ENCODE measurements at places on chromosomes 3 and 15. TPM values are rescaled to one million over a fixed set of nuclear protein-coding genes. Genes with fewer than 3 reads are reported as not detected.

The CHRM5 gene
- not detected for total RNA-seq

The POPDC2 gene
- total RNA-seq: 214 TPM

The TRPM1 gene
- total RNA-seq: not detected

The TMOD2 gene
- total RNA-seq: 2.7 TPM

The MITF gene
- 57.3 TPM for total RNA-seq

The NR2E3 gene
- 0.09 TPM for total RNA-seq

GRCh38 chr3:99868311-99868646 is 50.6 kb downstream of the CMSS1 start:
- no peaks in the 10 kb centered on the region for H3K36me3 ChIP-seq
- no peak overlapping the region for H3K4me3 ChIP-seq
- H3K27me3 ChIP-seq: no peaks in the 10 kb centered on the region
- no peak for DNase-seq
- H3K4me1 ChIP-seq: no peaks in the 10 kb centered on the region

- H3K4me3 ChIP-seq: no peak overlapping the region
- H3K36me3 ChIP-seq: no peaks in the 10 kb centered on the region
- no peaks in the 10 kb centered on the region for H3K27me3 ChIP-seq
Measured at GRCh38 chr3:156050918-156051317, 69.5 kb upstream of the KCNAB1 start.

- DNase-seq: peak; percentile 97
- no peak within 1 kb of the TSS for H3K27ac ChIP-seq
Measured at GRCh38 chr3:51706788-51707731, at the start of gene GRM2. Gene GRM2 (plus strand): TSS chr3:51707068. CDS start chr3:51708984, 1,916 bp downstream.

- H3K27ac ChIP-seq: no peak overlapping the region
- no peaks in the 10 kb centered on the region for H3K36me3 ChIP-seq
- H3K4me1 ChIP-seq: peaks cover 3% of the 10 kb centered on the region
- peak; percentile 70 for DNase-seq
- no peak overlapping the region for H3K4me3 ChIP-seq
Measured at GRCh38 chr15:69125236-69125635, 35.2 kb upstream of the GLCE start.

GRCh38 chr3:66280304-66280703 is 59.5 kb downstream of the SLC25A26 start:
- H3K27me3 ChIP-seq: peaks cover 5% of the 10 kb centered on the region
- no peak for DNase-seq
- H3K4me1 ChIP-seq: peaks cover 7% of the 10 kb centered on the region
- no peaks in the 10 kb centered on the region for H3K36me3 ChIP-seq

GRCh38 chr15:74203914-74204431 is 1.4 kb upstream of the STRA6 start:
- H3K4me1 ChIP-seq: peaks cover 39% of the 10 kb centered on the region
- H3K36me3 ChIP-seq: no peaks in the 10 kb centered on the region
- DNase-seq: no peak
- H3K27me3 ChIP-seq: no peaks in the 10 kb centered on the region
- no peak overlapping the region for H3K4me3 ChIP-seq
- no peak overlapping the region for H3K27ac ChIP-seq

GRCh38 chr15:68365140-68365745 is 66.7 kb downstream of the ITGA11 start:
- no peak overlapping the region for H3K4me3 ChIP-seq
- H3K27me3 ChIP-seq: no peaks in the 10 kb centered on the region
- H3K27ac ChIP-seq: no peak overlapping the region
- DNase-seq: peak; percentile 61

DNA sequence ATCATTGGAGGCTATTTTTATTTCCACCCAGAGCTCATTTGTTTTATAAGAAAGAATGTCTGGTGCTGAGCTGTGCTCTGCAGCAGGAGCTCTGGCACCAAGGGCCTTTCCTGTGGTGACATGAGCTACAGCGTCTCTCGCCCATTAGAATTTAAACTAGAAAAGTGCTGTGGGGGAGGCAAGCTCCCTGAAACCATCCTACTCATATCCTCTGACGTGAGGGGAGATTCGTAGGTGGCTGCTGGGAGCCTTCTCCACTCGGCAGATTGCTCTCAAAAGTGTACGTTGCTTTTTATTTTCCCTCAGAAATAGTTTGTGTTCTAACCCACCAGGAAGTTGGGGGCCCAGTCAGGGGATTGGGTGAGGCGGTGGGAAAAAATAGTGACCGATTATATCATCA is 76.3 kb upstream of the ARHGEF3 start:
- no peak overlapping the region for H3K4me3 ChIP-seq
- H3K27me3 ChIP-seq: no peaks in the 10 kb centered on the region
- DNase-seq: peak; percentile 4
- H3K36me3 ChIP-seq: no peaks in the 10 kb centered on the region
- H3K27ac ChIP-seq: no peak overlapping the region
- peaks cover 5% of the 10 kb centered on the region for H3K4me1 ChIP-seq

DNA sequence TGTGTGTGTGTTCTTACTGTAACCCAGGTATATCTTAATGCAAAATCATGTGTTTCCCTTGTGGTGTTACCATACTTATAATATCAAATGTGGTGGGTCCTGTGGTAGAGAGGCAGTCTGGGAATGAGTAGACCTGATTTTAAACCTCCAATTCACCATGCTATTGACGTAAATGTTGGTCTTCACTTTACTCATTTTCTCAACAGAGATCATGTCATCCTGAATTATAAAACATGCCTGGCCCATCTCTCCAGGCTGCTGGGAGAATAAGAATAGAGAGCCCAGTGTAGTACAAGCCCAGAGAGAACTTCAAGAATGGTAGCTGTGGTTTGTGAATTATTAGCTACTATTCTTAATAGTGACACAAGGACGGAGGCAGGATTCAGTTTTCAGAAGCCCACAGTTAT is 88.1 kb downstream of the MBNL1 start:
- no peaks in the 10 kb centered on the region for H3K27me3 ChIP-seq
- DNase-seq: no peak
- H3K27ac ChIP-seq: no peak overlapping the region
- no peak overlapping the region for H3K4me3 ChIP-seq

GRCh38 chr3:116607205-116607604 is 102.4 kb upstream of the TUSC7 start:
- no peak overlapping the region for H3K27ac ChIP-seq
- no peaks in the 10 kb centered on the region for H3K4me1 ChIP-seq
- H3K36me3 ChIP-seq: no peaks in the 10 kb centered on the region

- peaks cover 5% of the 10 kb centered on the region for H3K36me3 ChIP-seq
- no peak overlapping the region for H3K4me3 ChIP-seq
- peaks cover 37% of the 10 kb centered on the region for H3K4me1 ChIP-seq
- peak overlapping the region; percentile 70 for H3K27ac ChIP-seq
- H3K27me3 ChIP-seq: no peaks in the 10 kb centered on the region
Measured at GRCh38 chr3:141411251-141411771, 43.0 kb downstream of the ZBTB38 start.

- no peaks in the 10 kb centered on the region for H3K4me1 ChIP-seq
- H3K36me3 ChIP-seq: no peaks in the 10 kb centered on the region
- H3K27ac ChIP-seq: no peak overlapping the region
- H3K27me3 ChIP-seq: no peaks in the 10 kb centered on the region
Measured at GRCh38 chr15:91553196-91553854, 300.2 kb upstream of the SLCO3A1 start.

GRCh38 chr15:42736793-42737528 is at the start of gene CDAN1:
Gene CDAN1 (minus strand): TSS chr15:42737128. CDS start chr15:42737102, 26 bp downstream.
- peak; percentile 90 for DNase-seq
- H3K4me1 ChIP-seq: no peaks in the 10 kb centered on the region
- H3K27ac ChIP-seq: peak within 1 kb of the TSS; percentile 87
- H3K36me3 ChIP-seq: peaks cover 22% of the 10 kb centered on the region
- H3K27me3 ChIP-seq: no peaks in the 10 kb centered on the region

- peaks cover 100% of the 10 kb centered on the region for H3K27me3 ChIP-seq
- H3K4me3 ChIP-seq: peak overlapping the region; percentile 23
- no peaks in the 10 kb centered on the region for H3K36me3 ChIP-seq
- peaks cover 4% of the 10 kb centered on the region for H3K4me1 ChIP-seq
- H3K27ac ChIP-seq: no peak overlapping the region
- no peak for DNase-seq
Measured at GRCh38 chr15:89378296-89379151, 43.9 kb upstream of the POLG start.
